CD4-positive, alpha-beta T cell treated with Interleukin-4 for 1 hour (primary cell): ENCODE measurements at places on chromosomes 7 and 10.

DNA sequence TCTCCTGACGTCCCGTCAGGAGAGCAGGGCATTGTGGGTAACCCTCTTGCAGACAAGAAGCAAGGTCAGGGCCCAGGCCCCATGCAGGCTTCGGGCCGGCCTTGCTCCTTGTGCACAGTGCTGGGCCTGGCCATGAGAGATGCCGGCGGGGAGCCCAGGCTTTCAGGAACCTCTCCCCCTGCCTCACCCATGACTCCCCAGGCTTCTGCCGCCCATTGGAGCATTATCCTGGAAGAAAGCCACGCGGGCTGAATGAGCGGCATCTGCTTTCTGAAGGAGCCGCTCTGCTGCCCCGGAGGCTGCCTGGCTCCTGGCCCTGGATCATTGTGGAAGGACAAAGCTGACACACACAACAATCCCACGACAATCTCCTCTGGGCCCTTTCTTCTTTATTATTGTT, 233.5 kb downstream of the TCF7L2 start:
- no peak for DNase-seq

GRCh38 chr7:101402081-101402779, 39.6 kb downstream of the COL26A1 start:
- no peak for DNase-seq

DNA sequence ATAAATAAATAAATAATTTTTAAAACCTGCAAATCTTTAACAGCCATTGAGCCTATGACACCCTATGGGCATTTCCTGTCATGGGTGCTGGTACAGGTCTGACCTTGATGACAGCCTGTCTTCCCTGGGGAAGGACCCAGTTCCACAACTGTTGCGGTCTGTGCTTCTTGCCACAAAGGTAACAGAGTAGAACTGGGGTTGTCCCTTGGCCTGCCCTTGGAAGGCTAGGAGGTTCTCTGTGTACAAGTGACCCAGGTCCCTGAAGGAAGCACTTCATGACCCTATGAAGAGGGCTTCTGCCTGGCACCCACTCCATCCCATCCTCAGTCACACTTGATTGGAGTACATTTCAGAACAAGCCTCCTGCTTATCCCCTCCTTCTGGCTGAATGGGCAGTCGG, 66.9 kb downstream of the OGDH start:
- DNase-seq, result no peak

DNA sequence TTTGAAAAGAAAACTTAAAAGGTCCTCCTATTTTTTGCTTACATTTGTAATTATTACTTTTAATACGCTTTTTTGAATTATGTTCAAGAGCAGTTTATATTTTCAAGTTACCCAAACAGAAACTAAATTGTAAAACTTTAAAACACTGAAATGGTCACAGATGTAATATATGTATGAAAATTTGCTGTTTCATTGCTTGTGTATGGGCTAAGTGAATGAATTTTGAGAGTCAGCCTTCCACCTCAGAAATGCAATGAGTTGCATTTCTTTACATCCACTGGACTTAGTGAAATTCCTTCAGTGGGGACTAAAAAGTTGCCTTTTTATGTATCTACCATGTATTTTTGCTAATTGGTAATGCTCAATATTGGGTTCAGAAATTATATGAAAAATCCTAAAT, 1.6 kb downstream of the VPS26A start:
- no peak for DNase-seq

- no peak for DNase-seq
Observed at GRCh38 chr7:113809581-113809980, 109.2 kb downstream of the PPP1R3A start.

- no peak for DNase-seq
Observed at GRCh38 chr7:140981951-140982350, 32.8 kb downstream of the MRPS33 start.

GRCh38 chr7:22726907-22727713, at the start of gene IL6:
Gene IL6, plus strand, starts transcription at chr7:22727200. Its CDS starts 63 bp downstream, at chr7:22727263.
- peak; percentile 2 for DNase-seq

DNA sequence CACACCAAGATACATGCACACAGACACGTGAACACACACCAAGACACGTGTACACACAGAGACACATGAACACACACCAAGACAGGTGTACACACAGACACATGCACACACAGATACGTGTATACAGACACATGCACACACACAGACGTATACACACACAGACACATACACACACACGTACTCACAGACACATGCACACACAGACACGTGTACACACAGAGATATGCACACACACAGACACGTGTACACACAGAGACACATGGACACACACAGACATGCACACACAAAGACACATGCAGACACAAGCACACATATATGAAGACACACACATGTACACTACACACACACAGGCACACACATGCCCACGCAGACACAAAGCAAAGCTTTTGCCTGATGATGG, 134.6 kb downstream of the TCERG1L start:
- no peak for DNase-seq

GRCh38 chr10:96222441-96222840, 48.9 kb downstream of the BLNK start:
- no peak for DNase-seq

DNA sequence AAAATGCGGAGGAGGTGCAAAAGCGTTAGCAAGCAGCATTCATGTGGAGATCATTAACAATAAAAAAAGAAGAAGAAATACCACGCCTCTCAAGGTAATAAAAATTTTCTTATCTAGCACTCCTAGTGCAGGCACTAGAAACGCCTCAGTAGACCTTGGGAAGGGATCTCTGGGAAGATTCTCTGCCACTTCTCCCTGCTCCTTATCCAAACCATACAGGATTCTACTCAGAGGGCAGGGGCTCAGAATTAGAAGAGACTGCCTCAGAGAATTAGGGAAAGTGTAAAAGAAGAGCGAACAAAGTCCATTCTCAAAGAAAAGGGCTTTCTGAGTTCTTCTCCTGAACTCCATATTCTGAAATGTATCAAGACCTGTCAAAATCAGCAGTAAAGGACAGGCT, 413.4 kb downstream of the SORCS1 start:
- no peak for DNase-seq

- no peak for DNase-seq
Observed at GRCh38 chr7:28575241-28575643, 162.9 kb downstream of the CREB5 start.

DNA sequence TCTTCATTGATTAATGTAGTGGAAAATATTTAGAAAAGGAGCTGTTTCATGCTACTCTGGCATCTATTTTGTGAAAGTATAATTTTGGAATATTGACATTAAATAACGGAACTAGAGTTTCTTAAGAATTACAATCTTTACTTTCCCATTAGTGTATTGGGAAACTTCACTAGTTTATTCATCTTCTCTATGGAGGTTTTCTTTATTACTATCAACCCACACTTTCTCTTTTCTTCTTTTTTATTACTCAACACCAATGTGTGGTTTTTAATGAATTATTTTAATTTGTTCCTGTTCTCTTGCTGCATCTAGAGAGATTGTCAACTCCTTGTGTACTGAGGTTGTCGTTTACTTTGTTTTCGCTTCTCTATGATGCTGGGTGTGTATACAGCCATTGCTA, 20.4 kb upstream of the ITGB8 start:
- DNase-seq, result no peak
